ENCODE measurements at places on chromosomes 1 and 21.

DNA sequence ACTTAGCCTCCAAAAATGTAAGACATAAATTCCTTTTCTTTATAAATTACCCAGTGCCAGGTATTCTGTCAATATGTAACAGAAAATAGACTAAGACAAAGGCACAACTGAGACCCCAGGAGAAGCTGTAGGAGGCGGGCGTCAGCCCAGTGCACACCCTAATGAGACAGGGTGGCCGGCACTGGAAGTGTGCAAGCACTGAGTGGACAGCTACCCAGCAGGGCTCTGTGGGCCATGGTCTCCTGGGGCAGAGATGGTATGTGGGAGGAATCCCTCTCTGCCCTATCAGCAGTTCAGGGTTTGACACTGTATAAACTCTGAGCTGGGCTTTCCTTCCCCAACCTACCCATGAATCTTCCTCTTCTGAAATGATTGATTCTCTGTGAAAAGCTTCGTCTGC, 139.5 kb downstream of the GLIS1 start:
- no peak for DNase-seq

GRCh38 chr1:14738647-14739046, 140.2 kb downstream of the KAZN start:
- no peak for DNase-seq

DNA sequence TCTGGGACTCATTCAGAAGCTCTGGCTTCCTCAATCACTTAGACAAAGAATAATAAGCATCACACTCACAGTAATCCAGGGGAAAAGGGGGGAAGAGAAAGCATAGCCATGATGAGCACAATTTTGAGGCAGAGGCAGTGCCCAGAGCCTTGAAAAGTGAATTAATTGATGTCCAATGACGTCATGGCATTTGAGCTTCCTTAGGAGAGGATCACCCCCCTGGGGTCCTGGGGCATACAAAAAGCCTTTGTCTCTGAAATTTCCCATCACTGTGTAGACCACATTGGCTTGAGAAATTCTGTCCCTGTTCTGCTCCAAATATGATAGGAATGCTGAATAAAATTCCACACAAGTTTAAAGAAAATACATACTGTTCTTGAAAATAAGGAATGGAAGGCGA, 84.3 kb upstream of the COA6 start:
- no peak for DNase-seq

DNA sequence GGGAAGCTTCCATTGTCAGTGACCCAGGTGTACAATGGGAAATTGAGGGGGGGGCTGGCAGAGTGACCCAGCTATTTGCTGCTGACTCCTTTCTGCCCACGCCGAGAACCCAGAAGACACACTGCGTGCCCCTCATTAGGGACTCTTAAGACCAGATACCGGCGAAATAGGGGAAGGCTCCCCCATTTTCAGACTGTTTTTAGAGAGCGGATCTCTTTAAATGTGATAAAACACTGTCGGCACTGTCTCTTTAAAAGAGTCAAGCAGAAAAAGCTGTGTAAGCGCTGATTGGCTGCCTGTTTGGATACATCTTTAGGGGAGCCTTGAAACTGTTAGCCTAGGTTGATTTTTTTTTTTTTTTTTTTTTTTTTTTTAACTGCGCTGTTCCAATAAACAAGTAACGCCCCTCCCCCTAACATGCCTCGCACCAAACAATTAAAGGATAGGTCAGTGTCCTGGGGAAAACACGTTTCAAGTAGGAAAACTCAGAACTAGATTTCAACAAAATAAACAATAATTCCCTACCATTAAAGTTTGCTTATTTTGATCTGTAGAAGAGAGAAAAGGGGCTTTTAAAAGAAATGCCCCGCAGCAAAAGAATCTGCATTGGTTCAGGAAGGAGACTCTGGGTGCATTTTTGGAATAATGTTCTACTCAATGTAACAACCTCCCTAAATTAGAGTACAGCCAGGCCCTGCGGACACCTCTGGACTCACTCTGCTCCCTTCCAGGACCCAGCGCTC, 1.4 kb upstream of the SSBP3 start:
- no peak for DNase-seq

DNA sequence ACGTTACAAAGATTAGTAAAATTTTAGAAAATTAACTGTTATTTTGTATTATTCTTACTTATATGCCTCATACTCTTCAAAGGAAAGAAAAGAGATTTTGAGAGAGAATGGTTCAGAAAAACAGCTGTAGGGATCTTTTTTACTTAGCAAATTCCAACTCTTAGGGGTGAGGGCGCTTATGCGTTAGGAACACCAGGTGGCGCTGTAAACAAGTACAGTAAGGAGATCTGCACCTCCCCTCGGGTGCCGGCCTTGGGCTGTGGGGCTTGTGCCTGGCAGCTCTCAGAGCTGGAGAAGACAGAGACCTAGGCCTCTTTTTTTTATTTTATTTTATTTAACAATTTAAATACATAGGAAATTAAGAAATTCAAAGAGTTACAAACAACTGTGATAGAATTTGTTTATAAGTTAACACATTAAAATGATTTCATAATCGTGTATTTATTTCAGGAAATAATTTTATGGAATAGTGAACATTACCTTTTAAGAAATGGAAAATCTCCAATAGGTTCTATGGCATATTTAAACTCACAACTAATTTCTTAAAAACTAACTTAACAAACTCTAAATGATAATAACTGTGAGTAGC, 32.6 kb downstream of the UTP25 start:
- DNase-seq: peak; percentile 38

GRCh38 chr1:94095744-94096469, 25.0 kb downstream of the ABCA4 start:
- no peak for DNase-seq

- DNase-seq: no peak
Measured at GRCh38 chr1:13622446-13622845, 38.8 kb downstream of the PDPN start.

DNA sequence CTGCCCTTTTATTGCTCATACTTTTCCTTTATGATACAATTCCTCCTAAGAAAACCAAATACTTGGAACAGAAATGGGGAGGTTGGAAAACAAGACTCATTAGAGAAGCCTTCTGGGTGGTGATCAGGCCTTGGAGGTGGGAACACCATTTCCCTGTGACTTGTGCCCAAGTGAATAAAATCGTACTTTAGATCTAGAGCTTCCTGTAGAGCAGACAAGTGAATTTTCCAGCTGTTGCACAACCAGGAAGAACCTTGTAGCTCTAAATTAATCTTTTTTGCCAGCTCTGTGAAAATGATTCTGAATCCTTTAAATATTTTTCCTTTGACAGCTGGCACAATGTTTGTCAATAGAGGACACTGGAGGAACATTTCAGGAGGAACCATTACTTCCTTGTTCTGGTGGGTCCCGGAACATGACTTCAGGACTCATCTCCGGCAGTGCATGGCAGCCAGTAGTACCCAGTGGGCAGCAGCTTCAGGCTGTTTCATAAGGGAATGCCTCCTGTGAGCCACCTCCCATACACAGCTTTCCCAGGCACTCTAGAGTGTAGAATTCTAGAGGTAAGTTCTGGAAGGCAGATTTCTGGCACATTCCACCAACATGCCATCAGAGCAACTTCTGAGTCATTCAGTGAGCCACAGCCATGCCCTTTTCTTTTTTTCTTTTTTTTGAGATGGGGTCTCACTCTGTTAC, 5.5 kb upstream of the SNAPIN start:
- no peak for DNase-seq

GRCh38 chr1:59136541-59137275, 160.2 kb upstream of the FGGY start:
- no peak for DNase-seq

DNA sequence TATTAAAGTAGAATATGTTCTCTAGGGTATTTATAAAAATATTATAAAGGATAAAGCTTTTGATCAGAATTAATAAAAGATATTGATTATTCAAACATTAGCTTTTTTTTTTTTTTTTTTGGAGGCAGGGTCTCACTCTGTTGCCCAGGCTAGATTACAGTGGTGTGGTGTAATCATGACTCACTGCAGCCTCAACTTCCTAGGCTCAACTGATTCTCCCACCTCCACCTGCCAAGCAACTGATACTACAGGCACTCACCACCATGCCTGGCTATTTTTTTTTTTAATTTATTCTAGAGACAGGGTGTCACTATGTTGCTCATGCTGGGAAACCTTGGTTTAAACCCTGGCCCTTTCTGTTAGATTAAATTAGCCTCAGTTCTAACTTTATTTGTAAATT, 188.3 kb downstream of the CLEC20A start:
- DNase-seq: no peak

GRCh38 chr1:145999321-146000024, 3.1 kb upstream of the TXNIP start:
- no peak for DNase-seq

- DNase-seq: no peak
Measured at GRCh38 chr1:27525296-27526272, 35.6 kb upstream of the WASF2 start.

DNA sequence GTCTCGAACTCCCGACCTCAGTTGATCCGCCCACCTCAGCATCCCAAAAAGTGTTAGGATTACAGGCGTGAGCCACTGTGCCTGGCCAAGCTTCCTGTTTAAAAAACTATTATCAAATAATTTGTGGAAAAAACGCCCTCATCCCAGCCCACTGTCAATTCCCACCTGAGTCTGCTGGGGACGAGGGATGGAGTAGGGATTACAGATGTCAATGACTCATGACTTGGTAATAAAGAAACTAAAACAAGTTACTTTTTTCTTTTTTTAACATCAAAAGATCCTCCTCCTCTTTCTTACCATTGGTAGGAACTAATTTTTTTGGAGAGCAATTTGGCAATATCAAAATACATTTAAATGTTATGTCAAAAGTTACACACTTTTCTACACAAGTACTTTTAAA, 9.7 kb downstream of the CNN3 start:
- DNase-seq: no peak

DNA sequence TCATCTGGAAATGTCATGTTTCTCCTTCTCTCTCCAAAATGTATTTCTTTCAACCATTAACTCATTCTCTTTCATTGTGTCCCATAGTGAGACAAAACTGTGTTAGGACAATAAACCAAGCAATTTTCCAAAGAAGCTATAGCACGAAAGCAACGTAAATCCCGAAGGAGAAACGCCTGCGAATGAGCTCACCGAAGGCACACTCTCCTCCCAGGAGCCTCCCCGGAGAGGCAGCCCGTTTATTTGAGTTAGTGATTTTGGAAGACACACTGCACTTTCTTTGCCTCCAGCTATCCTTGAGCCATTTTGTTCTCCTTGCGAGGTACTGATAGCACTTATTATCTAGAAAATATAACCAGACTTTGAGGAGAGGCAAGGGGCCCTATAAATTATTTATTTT, 41.2 kb downstream of the RSPH1 start:
- DNase-seq: no peak

- DNase-seq: no peak
Measured at GRCh38 chr1:54052431-54052933, 522 bp downstream of the TMEM59 start.

GRCh38 chr21:34078915-34079314, 5.5 kb downstream of the MRPS6 start:
- DNase-seq: no peak

DNA sequence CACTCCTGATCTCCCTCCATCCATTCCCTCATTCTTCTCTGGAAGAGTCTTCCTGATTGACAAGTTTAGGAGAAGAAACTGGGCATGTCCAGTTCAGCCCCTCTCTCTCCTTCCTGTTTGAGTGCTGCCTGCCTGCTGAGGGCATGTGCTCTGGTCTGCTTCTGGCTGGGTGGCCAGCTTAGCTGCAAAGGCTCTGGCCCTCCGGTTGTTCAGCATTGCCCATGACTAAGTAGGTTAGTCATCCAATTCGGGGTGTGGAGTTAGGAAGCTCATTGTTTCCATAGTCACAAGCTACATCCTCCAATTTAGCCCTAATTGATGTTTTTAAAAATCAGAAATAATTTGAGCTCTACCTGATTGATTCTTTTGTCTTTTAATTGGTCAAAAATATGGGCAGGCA, 25.6 kb upstream of the PLA2G2E start:
- DNase-seq: no peak

DNA sequence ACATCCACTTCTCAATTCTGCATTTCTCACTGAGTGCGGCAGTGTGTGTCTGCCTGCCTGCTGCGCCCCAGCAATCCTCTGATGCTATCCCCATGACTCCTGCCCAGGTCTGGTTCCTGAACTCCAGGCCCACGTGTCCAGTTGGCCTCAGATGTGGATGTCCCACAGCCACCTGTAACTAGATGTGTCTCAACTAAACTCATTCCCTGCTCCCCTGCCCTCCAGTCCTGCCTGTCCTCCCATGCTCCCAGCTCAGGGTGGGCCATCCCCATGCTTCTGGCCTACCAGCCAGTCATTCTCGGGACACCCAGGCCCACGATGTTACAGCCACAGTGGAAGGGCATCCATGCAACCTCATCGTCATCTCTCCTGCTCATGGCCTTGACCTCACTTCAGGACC, 76.8 kb downstream of the STUM start:
- no peak for DNase-seq
